ENCODE measurements at places on chromosomes 11 and 22. TPM values are rescaled to one million over a fixed set of nuclear protein-coding genes. Genes with fewer than 3 reads are reported as not detected.

- DNase-seq = no peak
These were observed 60.6 kb downstream of the FAM83F start for GRCh38 chr22:40055143-40055883.

GRCh38 chr11:23023319-23023718 is 163.0 kb upstream of the CCDC179 start:
- no peak for DNase-seq

GRCh38 chr11:75780888-75781287 is 12.3 kb downstream of the DGAT2 start:
- no peak for DNase-seq

The TRMU gene
- total RNA-seq = 113 TPM

The SLC5A1 gene
- not detected for total RNA-seq

The GLB1L2 gene
- total RNA-seq = 21.4 TPM

The NXPE1 gene
- total RNA-seq = not detected

The OR51B2 gene
- not detected for total RNA-seq

GRCh38 chr11:126163074-126163700 is 48.3 kb downstream of the RPUSD4 start:
- DNase-seq = peak; percentile 67

GRCh38 chr11:94593030-94593429 is 25.9 kb downstream of the PIWIL4 start:
- no peak for DNase-seq

The C11orf42 gene
- not detected for total RNA-seq

The JHY gene
- total RNA-seq = 5.8 TPM

DNA sequence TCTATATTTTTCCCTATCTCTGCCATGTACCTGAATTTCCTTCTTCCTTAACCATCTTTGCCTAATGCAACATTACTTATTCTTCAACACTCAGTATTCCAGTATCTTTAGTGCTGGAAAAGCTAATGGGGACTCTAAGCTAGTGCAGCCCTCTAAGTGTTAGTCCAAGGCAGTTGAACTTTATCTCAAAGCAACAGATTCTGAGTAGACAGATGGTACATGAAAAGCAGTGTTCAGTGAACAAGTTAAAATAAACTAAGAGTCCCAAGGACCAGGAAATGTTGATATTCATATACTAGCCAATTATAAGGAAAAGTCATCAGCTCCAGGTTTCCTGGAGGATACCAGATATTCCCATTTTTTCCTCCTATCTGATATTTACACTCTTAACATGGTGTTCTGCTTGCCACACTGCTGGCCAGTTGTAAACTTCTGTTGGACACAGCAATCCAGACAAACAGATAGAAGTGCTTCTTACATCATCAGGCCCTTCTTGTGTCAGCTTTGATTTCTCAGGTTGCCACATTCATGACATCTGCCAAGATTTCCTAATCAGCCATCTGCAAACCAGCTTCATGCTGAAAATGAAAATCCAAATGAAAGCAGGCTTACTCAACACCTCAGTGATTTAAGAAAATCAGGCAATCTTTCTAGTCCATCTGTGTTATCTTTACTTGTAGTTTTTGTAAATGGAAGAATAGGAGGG is 255.9 kb upstream of the POU2AF2 start:
- DNase-seq = peak; percentile 26

- no peak for DNase-seq
These were observed 708.1 kb downstream of the NTM start for GRCh38 chr11:132078264-132079076.

DNA sequence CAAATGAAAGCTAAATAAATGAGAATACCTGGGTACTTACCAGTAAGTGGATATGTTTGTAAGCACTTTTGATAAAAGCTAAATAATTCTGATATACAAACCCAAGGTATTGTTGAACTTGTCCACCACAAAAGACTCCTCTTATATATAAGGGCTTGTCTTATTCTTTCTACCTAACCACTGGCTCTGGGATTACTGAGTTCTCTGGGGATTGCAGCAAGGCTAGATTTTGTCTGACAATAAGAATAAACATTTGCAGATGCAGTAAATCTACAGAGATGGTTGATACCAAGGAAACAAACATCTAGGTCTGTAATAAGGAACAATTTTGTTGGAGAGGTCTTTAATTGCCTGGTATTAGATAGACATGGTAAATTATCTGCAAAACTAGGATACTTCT is at the start of gene OR51A4:
OR51A4 (minus strand) TSS at position 101 of the 400 bp plus-strand sequence. CDS start 505 bp downstream, outside the sequence.
- no peak for DNase-seq

DNA sequence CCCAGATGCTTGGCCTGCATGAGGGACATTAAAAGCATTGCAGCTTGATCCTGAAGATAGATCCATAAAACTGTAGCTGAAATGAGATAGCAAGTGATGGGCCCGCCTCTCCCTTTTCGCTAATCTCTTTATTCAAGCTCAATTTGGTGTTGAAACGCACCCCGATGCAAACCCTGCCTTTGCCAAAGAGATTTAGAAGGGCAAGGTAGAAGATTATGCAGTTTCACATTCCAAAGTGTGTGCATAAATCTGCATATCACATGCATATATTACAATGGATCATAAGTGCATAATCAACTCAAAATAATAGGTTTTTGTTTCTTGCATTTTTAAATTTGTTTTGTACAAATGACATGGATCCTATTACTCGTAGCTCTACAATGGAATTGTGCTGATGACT is 80.1 kb upstream of the SHANK2 start:
- DNase-seq = no peak

DNA sequence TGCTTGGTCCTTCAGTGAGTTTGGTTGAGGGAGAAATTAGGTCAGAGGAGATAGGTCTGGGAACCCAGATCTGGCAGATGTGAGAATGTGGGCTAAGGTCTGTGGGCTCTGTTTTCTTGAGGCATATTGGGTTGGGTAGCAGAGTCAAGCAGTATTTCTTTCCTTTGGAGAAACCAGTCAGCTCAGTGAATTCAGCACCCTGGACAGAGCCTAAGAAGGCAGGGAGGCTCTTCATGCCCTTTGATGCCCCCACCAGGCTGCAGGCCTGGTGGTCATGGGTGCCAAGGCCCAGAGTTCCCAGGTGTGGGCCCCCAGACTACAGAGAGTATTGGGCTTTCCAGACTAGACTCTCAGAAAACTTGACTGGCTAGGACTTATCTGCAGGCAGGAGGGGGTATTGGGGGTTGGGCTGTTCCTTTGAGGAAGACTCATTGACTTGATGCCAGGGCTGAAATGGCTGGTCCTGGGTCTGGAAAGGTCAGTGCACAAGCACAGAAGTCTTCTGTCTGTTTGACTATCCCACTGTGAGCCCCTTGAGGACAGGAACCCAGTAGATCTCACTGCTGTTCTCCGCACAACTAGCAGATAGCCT is 45.3 kb upstream of the NECTIN1 start:
- DNase-seq = no peak

- DNase-seq = no peak
These were observed 158.2 kb downstream of the BUD13 start for GRCh38 chr11:116614306-116615210.

GRCh38 chr22:45877036-45877380 is 100.0 kb downstream of the WNT7B start:
- no peak for DNase-seq

The LMNTD2 gene
- 8.8 TPM for total RNA-seq

DNA sequence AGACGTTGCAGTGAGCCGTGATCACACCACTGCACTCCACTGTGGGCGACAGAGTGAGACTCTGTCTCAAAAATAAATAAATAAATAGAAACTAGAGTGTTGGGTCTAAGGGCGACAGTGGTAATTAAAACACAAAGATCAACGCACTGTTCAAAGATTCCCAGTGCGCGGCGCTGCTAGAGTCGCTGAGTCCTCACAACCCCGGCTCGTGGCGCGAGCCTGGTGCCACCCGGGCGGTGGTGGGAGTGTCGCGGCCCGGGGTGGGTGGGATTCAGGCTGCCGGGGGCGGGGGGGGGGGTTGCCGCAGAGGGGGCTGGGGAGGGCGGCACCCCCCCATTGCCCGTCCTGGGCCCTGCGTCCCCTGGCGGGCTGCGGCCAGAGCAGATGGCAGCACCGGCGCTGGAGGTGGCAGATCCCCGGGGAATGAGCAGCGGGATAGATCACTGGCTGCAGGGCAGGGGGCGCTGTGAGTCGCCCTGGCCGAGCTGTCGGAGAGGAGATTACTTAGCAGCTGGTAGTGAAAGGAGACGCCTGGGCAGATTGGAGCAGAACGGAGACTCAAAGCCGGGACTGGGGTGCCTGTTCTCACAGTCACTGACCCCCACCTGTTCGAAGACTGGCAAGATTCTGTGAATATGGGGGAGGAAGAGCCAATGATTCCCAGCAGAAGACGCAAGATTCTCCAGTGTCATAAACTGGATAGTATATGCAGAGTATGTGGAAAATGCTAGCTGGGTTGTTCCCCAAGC is 30.2 kb upstream of the APOBEC3A start:
- DNase-seq = peak; percentile 80

DNA sequence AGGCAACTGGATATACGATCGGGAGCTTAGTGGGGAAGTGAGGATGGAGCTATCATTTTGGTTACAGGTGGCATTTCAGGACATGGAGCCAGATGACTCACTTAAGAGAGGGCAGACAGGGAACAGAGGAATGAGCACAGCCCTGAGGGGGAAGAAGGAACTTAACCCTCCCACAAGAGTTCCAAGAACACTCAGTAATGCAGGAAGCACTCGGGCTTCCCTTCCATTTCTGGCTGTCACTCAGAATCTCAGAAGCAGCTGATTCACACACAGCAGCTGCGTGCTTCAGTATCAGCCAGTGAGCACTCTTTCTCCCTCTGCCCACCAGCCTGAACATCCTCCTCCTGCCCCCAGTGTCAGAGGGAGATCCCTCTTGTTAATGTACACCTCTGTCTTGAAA is 34.8 kb downstream of the EFCAB6 start:
- no peak for DNase-seq

The TXN2 gene
- 89.6 TPM for total RNA-seq

DNA sequence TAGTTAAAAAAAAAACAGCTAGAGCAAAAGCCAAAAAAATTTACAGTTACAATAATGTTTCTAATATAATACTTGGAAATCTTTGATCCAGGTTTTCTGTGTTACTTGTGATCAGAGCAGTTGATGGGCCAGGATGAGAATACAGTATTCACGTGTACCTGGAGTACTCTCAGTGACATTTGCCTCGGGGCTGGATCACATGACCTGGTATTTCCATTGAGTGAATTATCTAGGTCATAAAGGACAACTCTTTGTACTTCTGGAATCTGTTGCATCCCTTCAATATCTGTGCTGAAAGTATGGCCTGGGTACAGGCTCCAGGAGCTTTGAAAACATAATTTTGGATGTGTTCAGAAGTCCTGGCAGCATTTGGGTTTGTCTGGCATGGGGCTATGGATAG is 93.5 kb downstream of the GRAMD1B start:
- no peak for DNase-seq

The KCNK4 gene
- total RNA-seq = not detected

The IRAG1 gene
- 3.2 TPM for total RNA-seq

DNA sequence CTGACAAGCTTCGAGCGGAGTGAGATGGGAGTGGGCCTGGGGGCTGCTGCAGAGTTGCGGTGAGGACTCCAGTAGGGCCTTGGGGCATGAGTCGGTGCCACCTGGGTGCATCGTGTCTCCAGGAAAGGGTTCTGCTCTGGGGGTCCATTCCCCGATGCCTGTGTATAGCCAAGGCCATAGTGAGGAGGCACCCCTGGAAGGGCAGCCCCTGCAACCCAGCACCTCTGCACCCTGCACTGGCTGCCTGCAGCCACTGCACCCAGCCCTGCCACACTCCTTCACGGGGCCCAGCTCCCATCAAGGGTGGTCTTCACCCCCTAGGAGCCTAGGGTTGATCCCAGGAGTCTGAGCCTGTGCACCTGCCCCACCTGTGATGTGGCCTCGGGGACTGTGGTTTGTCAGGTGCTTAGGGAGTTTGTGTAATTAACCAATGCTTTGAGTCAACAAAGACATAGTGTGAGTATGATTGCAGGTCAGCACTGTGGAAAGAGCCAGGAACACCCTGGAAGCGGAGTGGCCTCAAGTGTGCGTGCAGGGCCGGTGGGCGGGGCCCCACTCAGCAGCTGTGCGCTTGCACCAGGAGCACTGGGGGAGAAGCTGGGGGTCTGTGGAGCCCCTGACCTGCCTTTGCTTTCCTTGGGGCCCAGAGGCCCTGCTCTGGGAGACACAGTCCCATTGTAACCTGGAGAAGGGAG is 1299.3 kb downstream of the BRD1 start:
- DNase-seq = no peak

DNA sequence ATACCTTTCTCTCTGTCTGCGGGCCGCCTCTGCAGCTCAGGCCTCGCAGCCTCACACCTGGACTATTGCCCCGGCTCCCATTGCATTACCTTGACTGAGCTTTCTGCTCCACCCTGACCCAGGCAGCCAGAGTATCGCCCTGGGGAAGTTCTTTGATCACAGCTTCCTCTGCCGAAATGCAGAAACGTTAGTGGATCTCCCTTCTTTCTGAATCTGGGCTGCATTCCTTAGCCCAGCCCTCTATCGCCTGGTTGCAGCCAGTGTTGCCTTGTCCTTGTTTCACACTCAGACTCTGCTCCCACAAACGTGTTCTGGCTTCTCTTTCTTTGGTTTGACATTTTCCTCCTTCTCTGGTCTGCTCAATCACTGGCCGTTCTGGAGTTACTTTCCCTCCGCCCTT is 195.7 kb downstream of the ADAMTS15 start:
- no peak for DNase-seq

The ELFN2 gene
- total RNA-seq = 0.05 TPM

- DNase-seq = peak; percentile 57
These were observed 12.5 kb upstream of the TMPRSS6 start for GRCh38 chr22:37121887-37122591.

- no peak for DNase-seq
These were observed 27.5 kb upstream of the PLAAT3 start for GRCh38 chr11:63641727-63642126.

GRCh38 chr11:74948546-74948897 is 369 bp downstream of the XRRA1 start:
- no peak for DNase-seq

GRCh38 chr11:67286621-67287333 is 2.3 kb upstream of the ANKRD13D start:
- no peak for DNase-seq

GRCh38 chr22:32123657-32124056 is 35.4 kb downstream of the C22orf42 start:
- DNase-seq = no peak

The MPPED2 gene
- 64.3 TPM for total RNA-seq

- no peak for DNase-seq
These were observed 499.8 kb upstream of the CHORDC1 start for GRCh38 chr11:90722552-90723190.

The MS4A6E gene
- total RNA-seq = not detected

The GNG3 gene
- not detected for total RNA-seq

The MS4A1 gene
- total RNA-seq = 0.25 TPM

DNA sequence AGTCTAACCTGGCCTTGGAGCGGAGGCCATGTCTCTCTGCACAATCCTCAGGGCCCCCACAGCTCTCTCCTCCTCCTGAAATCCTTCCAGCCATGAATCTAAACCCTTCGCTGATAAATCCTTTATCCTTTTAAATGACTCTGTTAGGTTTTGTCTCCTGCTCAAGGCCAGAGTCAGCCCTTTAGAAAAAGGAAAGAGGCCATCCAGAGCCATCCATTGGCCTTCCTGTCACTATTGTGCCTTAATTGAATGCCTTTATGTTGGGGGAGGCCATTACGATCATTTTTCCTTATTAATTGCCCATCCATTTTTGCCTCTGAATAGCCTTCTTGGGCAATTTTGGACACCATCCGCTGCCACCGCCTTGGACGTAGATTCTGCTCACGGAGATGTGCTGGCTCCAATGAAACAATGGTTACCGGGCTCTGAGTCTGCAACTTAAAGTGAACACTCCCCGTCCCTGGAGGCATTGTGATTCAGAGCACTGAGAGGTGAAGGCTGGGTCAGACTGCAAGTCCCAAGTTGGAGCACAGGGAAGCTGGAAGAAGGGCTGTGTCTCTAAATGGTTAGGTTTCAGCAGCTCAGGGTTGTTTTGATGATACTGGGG is 213.0 kb upstream of the E2F8 start:
- DNase-seq = no peak
